ENCODE measurements at places on chromosomes 2 and 18. TPM values are rescaled to one million over a fixed set of nuclear protein-coding genes. Genes with fewer than 3 reads are reported as not detected.

The NUP35 gene
- polyA plus RNA-seq = 35.9 TPM

DNA sequence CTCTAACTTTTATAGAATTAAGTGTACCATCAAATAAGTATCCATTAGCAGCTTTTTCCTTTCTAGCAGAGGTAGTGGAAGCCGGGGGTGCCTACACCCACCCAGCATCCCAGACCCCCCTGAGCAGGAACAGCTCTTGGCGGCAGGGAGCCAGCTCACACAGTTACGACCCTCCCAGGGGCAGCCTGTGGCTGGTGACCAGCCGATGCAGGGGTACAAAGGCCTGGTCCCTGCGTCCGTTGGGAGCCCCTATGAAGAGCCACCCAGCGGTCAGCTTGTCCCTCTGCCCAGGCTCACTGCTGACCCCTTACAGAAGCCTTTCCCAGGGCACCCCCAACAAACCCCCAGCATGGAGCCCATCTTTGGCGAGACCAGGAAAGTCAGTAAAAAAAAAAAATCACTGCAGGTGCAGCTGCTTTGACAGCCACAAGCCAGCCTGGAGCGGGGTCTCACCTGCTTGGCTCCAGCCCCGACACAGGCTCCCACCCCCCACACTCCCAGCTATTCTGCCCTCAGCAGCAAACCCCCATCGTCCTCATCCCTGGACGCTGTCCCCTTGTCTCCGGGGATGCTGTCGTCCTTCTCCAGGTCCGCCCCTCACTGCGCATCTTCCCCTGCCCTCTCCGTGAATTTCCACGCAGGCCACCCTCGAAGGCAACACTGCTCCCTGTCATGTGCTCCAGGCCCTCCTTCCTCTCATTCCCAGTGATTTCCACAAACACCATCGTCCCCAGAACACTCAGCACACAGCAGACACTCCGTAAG lies 43.1 kb downstream of the GPC1 start:
- DNase-seq = no peak

GRCh38 chr2:186995092-186995491 lies 146.1 kb upstream of the ZSWIM2 start:
- no peak for DNase-seq

GRCh38 chr2:226445216-226445861 lies 354.3 kb downstream of the IRS1 start:
- no peak for DNase-seq

DNA sequence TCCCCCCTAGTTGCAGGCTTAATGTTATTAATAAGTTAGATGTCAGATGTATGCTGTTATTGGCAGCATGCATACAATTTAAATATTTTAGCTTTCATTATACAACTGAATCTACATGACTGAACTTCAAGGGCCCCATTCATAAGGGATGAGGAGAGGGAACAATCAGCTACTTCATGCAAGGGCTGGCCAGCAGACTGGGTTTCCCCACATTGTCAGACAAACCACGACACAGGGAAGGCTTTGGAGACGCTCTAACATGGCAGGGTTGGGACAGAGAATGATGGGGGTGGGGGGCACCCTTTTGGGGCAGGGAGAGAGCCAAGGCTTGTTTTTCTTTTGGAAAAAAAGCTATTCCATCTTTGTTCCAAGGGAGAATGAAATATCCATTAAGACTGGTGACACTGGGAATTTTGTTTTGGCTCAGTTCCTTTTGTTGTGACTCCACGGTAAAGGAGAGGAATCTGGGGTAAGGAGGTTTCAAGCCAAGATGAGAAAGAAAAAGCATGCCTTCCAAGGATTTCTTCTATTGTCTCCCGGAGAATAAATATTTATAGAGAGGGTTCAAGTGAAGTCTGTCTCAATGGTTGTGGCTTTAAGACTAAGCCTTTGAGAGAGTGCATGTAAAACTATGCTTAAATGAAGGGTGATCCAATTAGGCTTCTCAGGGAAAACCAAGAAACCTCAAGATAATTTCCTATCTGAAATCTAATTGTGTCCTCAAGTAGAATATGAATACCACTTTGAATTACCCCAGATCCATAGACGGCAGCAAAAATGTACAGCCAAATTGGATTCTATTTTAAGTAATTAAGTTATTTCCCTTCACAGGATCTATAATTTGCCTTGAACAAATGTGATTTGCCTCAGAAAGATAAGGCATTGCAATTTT lies 5.4 kb downstream of the CXCR4 start:
- no peak for DNase-seq
